Colonic mucosa (tissue), 4 donors: ENCODE measurements at places on chromosomes 5 and 9. TPM values are rescaled to one million over a fixed set of nuclear protein-coding genes. Genes with fewer than 3 reads are reported as not detected.

C5orf52 gene
- 5.7 TPM for total RNA-seq

SLC6A18 gene
- total RNA-seq: not detected

CAMK2A gene
- 0.05 TPM for total RNA-seq

OR1J2 gene
- not detected for total RNA-seq

TMEM174 gene
- total RNA-seq: not detected

LIX1 gene
- total RNA-seq: not detected

ADGRD2 gene
- total RNA-seq: not detected

TTLL11 gene
- 5.1 TPM for total RNA-seq

DYNC2I2 gene
- total RNA-seq: 39.7 TPM

DNA sequence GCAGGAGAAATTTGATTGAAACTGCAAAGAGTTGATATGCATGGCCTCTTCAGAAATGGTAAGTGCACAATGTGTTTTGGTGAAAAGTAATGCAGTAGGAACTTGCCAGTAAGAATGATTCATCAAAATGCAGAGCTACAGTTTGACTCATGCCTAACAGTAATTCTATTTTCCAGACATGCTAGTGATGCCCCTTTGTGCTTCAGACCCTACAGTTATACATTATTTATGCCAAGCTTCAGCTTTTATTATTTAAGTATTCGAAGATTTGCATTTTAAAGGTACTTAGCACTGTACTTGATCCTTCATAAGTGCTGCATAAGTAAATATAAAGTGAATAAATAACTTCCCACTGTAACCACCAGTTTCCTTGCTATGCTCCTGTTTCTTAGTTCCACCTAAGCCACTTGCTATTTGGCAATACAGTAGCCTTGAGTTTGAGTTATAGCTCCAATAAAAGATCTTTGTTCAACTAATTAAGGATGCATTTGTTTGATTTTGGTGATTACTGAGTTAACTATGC, 3.6 kb upstream of the SPATA31E1 start:
- no peak for DNase-seq

- no peak for DNase-seq
Measured at GRCh38 chr5:102069974-102070373, 226.1 kb downstream of the SLCO4C1 start.

DNA sequence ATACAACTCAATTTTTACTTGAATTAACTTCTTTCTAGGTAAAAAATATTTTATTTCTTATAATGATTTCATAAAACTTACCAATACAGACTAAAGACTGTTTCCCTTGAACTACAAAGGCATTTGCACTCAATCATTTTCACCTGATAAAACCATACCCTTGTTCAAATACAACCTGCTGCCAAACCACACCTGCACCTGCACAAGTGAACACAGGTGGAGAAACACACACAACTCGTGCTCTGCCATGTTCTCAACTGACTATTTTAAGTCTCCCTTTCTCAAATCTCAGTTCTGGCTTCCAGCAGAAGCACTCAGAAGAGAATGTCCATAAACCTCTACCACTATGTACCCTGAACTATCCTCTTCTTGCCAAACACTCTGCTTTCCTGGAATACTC, 1892.1 kb downstream of the MAT2B start:
- DNase-seq: no peak

GRCh38 chr9:112046181-112046580, 128.9 kb downstream of the SUSD1 start:
- no peak for DNase-seq

DNA sequence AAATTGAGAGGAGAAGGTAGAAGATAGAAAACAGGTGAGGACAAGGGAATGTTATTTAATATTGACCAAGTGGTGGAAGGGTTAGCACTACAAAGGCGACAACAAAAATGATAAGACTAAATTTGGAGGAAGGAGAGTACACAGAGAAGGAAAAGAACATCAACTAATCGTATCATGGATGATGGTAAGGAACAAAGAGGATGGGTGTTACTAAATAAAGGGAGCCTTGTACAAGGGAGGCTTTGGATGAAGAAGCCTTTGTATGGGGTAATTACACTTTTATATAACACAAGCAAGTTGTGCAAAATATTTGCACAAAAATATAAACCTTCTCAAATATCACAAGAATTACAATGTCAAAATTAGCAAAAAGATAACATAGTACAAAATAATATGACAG, 125.7 kb downstream of the ZNF608 start:
- no peak for DNase-seq

DNA sequence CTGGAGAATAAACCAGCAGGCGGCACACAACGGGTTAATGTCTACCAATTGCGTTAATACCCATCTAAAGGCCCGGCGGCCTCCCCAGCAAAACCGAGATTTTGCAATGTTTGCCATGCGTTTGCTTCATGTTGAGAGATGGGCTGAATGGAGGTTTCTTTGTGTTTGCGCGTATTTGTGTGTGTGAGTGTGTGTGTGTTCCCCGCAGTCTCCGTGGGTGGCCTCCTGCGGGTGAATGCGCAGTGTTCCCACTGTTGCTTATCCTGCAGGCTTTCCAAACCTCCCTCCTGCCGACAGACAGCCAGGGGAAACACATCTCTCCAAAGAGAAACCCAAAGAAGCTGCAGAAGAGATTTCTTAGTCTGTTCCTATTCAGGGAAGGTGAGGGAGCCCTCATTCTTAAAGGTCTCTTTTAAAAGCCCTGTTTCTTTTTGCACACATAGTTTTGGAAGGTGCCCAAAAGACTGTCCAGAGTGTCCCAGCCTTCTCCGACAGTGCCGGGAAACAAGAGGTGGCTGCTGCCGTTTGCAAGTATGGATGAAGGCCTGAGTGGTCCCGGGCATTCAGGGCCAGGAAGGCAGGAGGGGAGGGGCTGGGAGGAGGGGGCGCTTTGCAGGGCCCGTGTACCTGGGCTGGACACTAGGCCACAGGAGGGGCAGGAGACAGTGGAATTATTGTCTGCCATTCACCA, 103.8 kb upstream of the ERCC6L2 start:
- DNase-seq: peak; percentile 31

DNA sequence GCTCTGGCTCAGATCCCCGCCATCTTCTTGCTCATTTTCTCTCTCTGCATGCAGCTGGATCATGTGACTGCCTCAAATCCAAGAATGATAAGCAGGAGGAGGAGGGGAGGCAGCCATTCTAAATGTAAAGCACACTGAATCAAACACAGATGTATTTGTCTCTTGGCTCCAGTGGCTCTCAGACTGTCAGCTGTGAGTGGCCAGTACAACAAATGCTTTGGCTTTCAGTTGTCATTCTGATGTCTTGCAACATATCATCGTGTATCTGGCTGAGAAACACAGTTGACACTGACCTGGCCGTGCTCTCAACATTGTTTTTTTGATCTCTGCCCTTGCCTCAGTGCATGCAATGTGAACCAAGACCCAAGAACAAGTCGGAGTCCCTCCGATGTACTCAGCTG, 233.1 kb downstream of the ADAMTSL1 start:
- no peak for DNase-seq

- DNase-seq: no peak
Measured at GRCh38 chr5:94505327-94506068, 112.9 kb downstream of the KIAA0825 start.

DNA sequence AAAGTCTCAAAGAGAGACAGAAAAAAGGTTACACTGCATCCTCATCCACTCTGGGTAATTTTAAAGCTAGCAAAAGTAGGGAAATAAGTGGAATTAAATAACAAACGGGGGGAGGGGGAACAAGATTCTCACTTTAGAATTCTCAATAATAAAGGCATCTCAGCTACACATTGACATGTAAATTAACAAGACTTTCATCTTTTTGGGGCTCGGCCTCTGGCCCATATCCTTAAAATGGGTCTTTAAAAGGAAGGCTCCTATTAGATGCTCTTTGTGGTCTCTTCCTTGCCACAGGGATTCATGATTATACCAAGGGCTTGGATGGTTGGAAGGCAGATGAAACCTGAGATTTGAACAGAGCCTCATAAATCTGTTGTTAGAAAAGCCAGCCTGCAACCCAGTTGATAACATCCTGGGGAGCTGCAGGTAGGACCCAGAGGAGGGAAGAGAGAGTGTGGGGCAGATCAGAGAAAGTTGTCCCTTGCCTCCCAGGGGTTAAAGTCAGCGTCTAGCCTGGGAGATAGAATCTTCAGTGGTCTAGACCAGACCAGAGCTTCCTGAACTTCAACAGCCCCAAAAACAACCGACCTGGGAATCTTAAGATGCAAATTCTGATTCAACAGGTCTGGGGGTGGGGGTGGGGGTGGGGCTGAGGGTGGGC, 135.9 kb downstream of the GCNT1 start:
- DNase-seq: no peak

- DNase-seq: no peak
Measured at GRCh38 chr5:170228762-170229435, 3.9 kb upstream of the C5orf58 start.

- DNase-seq: no peak
Measured at GRCh38 chr5:112869948-112870347, 8.9 kb downstream of the SRP19 start.

- no peak for DNase-seq
Measured at GRCh38 chr5:38618154-38618553, 61.7 kb upstream of the LIFR start.
